Activated CD8-positive, alpha-beta T cell treated with anti-CD3 and anti-CD28 coated beads, Interleukin-2, amount 10 ng/mL, durations not matched to agents 7 days and 5 days (primary cell): ENCODE measurements at places on chromosomes 13 and 19. TPM values are rescaled to one million over a fixed set of nuclear protein-coding genes. Genes with fewer than 3 reads are reported as not detected.

- no peak for DNase-seq
- peaks cover 6% of the 10 kb centered on the region for H3K4me1 ChIP-seq
- no peak overlapping the region for H3K27ac ChIP-seq
- no peaks in the 10 kb centered on the region for H3K36me3 ChIP-seq
Observed at GRCh38 chr19:4579389-4579788, 19.9 kb upstream of the SEMA6B start.

GRCh38 chr13:92355213-92355612, 871.4 kb upstream of the GPC6 start:
- no peaks in the 10 kb centered on the region for H3K27me3 ChIP-seq
- no peaks in the 10 kb centered on the region for H3K36me3 ChIP-seq
- no peak for DNase-seq
- H3K27ac ChIP-seq: no peak overlapping the region

DNA sequence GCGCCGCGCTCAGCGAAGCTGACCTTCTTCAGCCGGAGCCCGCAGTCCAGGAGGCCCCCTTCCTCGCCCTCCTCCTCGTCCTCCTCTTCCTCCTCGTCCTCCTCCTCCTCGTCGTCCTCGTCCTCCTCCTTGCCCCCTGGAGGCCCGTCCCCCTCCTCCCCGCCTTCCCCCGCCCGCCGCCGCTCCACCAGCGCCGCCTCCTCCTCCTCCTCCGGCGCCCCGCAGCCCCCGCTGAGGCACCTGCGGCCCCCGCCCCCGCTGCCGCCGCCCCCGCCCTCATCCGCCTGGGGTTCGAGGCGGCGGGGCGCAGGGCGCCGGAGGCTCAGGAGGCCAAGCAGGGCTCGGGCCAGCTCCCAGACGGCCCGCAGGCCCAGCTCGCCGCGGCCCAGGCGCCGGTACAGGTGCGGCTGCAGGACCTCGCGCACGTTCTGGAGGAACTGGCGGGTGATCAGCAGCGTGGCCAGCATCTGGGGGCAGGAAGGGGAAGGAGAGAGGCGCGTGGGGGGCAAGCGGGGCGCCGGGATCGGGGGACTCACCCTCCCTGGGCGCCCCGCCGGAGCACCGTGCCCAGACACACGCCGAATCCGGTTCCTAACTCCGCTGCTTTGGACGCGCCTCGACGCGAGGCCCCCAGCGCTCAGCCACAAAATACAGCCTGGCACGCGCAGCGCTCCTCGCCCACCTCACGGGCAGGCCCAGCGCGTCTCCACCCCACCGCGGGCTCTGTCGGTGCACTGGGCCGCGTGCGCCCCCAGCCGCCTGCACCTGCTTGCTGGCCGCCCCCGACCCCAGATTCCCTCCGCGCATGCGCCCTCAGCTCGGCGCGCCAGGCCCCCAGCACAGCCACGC, 5.9 kb downstream of the ANO8 start:
- peak overlapping the region; percentile 46 for H3K4me3 ChIP-seq
- peaks cover 21% of the 10 kb centered on the region for H3K4me1 ChIP-seq
- peak; percentile 40 for DNase-seq
- peaks cover 4% of the 10 kb centered on the region for H3K27me3 ChIP-seq
- H3K36me3 ChIP-seq: peaks cover 15% of the 10 kb centered on the region

GRCh38 chr19:45005787-45006186, 4.5 kb downstream of the RELB start:
- H3K4me3 ChIP-seq: no peak overlapping the region
- no peak for DNase-seq
- no peaks in the 10 kb centered on the region for H3K27me3 ChIP-seq
- H3K27ac ChIP-seq: peak overlapping the region; percentile 3

The CCL25 gene
- total RNA-seq: 10.2 TPM

The DBP gene
- total RNA-seq: 17.3 TPM

GRCh38 chr19:40411958-40412499, 1.1 kb downstream of the PRX start:
- H3K36me3 ChIP-seq: no peaks in the 10 kb centered on the region
- no peak overlapping the region for H3K4me3 ChIP-seq
- no peak overlapping the region for H3K27ac ChIP-seq
- DNase-seq: no peak
- no peaks in the 10 kb centered on the region for H3K27me3 ChIP-seq
